ENCODE measurements at places on chromosomes 5 and 9.

DNA sequence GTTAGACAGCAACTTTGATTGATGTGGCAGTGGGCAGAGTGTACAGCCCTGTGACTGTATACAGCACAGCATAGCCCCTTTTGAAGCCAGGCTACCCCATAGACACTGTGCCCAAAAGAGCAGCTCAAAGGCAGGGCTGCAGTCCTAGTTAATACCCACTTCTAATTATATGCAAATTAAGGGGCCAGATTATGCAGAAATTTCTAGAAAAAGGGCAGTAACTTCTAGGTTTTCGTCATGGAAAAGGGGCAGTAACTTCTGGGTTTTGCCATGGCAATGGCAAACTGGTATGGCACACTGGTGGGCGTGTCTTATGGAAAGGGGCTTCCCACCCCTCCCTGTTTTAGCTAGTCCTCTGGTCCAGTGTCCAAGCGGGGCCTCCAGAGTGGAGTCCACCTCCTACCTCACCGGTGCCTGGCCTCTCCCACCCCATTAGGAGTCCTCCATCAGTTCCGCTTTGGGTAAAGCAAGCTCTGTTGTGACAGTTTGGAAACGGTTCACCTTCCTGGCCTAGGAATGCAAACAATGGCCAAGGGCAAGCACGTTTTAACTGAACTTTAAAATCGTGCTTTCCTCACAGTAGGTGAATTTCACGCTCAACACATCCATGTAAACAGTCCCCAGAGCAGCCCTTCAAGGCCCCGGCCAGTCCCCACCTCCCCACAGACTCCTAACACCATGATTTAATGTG lies 5.6 kb downstream of the ADAMTS13 start:
- no peak for DNase-seq

- DNase-seq: no peak
Observed at GRCh38 chr5:23089286-23089685, 236.1 kb upstream of the CDH12 start.

DNA sequence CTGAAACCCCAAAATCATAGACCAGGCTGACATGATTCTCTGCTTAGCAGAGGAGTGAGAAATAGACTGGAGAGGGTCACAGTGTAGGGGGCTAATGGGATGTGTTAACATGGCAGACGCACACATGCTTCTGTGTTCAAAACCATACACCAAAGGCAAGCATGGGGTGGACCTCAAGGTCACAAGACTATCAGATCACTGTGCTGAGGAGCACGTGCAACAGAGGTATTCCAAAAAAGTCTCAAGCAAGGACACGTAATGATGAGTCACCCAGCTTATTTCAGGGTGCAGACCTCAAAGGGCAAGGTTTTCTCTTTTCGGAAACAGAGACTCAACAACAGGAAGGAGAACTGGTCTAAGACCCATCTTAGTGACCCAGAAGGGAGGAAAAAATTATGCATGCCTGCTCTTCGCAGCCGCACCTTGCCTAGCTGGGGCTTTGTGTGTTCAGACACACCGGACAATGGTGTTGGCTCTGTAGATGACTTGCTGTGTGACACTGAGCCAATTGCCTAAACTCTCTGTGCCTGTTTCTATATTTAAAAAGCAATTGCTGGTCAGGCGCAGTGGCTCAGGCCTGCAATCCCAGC lies 20.3 kb downstream of the WHRN start:
- DNase-seq: no peak

DNA sequence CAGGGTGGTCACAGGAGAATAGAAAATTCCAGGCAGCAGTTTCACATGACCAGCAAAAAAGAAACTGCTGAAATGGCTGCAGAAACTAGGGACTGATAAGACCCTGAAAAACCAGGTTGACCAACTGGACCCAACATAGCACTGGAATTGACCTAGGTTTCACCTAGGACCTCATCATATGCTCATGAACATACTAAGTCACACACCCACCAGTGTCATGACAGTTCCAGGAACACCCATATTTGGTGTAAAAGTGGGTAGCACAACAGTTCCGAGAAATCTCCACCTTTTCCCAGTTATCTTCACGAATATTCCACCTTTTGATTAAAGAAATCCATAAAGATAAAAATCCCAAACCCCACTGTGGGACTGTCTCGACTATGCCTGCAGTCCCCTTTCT lies 182.2 kb downstream of the AGTPBP1 start:
- DNase-seq: no peak

DNA sequence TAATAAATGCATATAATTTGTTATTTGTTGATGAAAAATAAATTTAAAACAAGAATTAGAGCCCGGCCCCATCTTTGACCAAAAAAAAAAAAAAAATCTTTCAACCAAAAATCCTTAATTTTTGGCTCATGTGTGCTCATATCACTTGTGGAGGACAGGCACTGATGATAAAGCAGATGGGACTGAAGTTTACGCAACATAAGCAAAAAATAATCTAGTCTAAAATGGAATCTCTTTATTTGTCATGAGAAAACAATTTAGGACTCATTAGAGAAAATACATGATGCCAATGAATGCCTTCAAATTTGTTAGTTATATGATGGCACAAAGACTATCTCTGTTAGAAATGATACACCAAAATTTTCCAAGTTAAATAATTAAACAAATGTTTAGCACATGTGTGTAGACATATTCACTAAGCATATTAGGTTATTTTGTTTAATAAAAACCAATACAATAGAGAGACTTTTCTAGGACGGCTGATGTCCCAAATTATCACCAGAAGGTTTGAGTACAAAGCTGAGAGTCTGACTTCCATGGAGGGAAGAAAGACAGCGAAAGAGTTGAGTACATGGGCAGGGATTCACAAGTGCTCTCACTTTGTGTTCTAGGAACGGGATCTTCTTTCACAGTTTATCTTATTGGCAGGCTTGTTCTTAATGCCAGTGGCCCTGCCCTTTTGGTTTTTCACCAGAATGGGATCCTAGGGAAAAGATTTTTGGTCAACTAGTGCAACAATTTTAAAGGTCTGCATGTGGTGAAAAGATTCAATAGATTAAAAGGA lies 621.4 kb downstream of the RAB3C start:
- no peak for DNase-seq

GRCh38 chr5:135973323-135974020 lies 18.7 kb upstream of the LECT2 start:
- DNase-seq: no peak

DNA sequence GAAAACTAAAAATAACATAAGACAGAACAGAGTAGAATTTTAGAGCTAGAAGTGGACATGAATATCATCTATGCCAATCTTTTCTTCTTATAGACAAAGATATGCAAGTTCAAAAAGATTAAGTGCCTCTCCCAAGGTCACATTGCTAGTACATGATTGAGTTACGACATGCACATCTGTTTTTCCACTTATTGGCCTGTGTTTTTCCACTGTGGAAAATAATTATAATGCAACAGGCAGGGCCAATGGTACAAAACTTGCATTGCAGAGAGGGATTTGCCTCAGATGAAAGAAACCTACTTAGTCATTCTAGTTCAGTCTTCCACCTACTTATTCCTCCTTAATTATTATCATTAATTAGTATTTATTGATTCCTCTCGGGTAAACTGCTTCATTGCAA lies 407.8 kb upstream of the SGCD start:
- DNase-seq: no peak

Data from NCI-H187 treated with DMSO at 0.1 percent for 48 hours (cell line).